ENCODE measurements at places on chromosomes 1 and 21. TPM values are rescaled to one million over a fixed set of nuclear protein-coding genes. Genes with fewer than 3 reads are reported as not detected.

Gene ARHGAP29
- 14.1 TPM for total RNA-seq

Gene SPATA17
- total RNA-seq = 0.12 TPM

Gene CELA3A
- not detected for total RNA-seq

Gene MTR
- total RNA-seq = 34.4 TPM

Gene IL20
- not detected for total RNA-seq

Gene FCRLA
- 0.43 TPM for total RNA-seq

DNA sequence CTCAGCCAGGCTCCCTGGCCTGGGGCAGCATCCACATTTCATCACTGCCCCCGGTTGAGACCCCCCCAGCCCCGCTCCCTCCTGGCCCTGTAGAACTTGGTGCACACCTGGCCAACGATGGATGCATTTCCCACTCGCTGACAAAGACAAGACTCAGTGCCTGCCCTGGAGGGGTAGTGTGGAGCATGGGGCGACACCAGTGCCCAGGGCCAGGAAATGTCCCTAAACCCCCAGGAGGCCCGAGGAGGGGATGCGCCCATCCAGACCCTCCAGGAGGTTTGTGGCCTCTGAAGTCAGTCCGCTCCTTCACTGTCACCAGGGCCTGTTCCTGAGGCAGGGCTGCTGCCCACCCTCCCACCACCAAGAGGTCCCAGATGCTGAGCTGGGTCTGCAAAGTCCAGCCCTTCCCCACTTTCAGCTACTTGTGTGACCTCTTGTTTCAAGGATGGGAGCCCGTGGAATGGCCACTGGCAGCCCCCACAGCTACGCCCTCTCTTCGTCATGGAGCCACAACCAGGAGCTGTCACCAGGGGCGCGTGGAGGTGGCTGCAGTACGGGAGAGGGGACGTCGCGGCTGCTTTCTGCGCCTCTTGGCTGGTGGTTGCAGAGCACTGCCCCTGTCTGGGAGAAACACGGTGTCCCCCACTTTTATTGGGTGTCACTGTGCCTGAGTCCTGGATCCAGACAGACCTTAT is 35.7 kb downstream of the AJAP1 start:
- DNase-seq = no peak

DNA sequence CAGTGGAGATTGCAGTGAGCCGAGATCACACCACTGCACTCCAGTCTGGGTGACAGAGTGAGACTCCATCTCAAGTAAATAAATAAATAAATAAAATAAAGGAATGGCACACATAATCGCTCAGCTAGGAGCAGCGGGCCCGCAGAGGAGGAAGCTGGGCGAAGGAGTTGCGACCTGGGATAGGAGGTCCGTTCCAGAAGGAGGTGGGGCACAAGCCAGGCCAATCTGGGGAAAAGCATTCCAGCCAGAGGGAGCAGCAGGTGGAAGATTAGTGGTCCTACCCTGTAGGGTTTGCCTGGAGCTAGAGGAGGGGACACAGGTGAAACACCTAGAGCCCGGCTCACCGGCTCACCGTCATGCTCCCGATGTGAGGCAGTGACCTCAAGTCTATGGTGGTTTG is 40.3 kb upstream of the CASZ1 start:
- DNase-seq = no peak

GRCh38 chr1:88021529-88021928 is 662.5 kb upstream of the PKN2 start:
- no peak for DNase-seq

GRCh38 chr1:29749024-29749945 is 513.0 kb downstream of the PTPRU start:
- DNase-seq = no peak

DNA sequence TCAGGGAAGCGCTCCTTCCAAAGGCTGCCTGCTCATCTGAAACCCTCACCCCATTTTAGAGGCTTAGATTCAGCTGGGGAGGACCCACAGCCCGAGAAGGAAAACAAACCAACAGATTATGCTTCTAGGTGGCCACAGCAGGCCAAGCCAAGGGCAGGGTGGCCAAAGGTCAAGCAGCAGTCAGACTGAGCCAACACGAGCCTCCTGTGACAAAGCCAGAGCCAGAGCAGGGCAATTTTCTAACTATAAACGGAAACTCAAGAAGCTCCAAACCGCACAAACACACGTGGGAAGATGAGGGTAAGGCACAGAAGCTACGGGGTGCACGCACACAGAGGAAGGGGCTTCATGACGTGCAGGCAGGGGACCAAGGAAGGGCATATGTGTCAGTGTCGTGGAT is 64.1 kb downstream of the PLEKHA6 start:
- no peak for DNase-seq

DNA sequence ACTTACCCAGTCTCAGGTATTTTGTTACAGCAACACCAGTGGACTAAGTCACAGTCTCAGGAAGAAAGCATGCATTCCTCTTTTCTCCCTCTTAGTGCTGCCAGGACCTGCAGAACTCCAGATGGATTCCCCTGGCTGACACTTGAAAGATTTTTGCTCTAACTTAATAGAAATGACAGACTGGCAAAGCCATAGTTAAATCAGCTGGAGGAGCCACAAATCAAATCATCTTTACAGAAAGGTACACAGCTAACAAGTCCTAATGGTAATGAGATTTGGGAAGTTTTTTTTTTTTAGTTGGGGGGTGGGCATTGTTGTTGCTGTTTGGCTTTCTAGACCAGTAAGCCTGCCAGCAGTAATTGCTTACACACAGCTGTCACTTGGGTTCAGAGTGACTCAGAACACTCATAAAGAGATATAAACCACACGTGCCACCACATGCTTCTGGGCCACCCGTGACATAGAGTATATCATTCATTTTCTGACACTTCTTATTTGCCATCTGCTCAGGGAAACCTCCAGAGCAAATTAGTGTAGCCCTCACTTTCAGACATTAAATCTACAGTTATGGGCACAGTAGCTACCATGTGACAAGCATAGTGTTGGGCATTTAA is 72.4 kb downstream of the FH start:
- peak; percentile 77 for DNase-seq

GRCh38 chr21:37658817-37659458 is 257.3 kb downstream of the KCNJ6 start:
- peak; percentile 86 for DNase-seq

GRCh38 chr1:195241066-195241465 is 1367.2 kb downstream of the KCNT2 start:
- no peak for DNase-seq

DNA sequence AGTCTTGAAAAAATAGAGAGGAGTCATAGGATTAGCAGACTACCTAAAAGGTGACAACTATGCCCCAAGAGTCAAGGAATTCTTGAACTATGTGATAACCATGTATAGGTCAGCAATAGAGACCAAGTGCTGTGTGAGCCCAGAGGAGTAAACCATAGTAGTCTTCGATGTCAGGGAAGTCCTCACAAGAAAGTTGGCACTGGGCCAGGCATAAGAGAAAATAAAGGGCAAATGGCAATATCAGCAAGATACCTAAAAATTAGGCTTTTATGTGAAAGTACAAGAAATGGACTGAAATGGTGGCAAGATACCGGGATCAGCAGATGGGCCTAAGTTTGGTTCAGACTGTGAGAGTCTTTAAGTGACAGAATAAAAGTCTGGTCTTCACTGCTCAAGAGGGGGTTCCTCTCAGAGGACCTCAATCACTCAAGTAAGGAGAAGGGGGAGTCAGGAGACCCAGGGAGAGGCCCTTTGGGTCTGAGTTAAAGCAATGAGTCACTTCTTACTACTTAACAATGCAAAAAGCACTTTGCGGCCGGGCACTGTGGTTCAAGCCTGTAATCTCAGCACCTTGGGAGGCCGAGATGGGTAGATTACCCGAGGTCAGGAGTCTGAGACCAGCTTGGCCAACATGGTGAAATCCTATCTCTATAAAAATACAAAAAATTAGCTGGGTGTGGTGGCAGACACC is 95.0 kb downstream of the TEX35 start:
- no peak for DNase-seq

DNA sequence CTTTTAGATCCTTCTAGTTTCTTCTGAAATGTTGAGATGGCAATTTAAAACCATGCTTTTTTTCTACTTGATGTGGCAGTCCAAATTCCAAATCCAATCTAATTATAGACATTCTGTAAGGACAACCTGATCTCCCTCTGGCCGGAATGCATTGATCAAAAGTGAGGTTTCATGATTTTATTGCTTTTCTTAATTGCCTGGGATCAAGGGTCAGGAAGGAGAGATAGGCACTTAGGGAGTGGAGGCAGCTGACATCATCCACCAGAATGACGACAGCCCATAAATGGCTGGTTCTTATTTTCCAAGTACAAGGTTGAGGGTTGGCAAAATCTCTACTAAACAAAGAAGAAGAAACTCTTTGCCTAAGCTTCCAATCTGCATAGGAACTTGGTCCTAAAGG is 46.4 kb upstream of the SCCPDH start:
- no peak for DNase-seq

- peak; percentile 52 for DNase-seq
Observed at GRCh38 chr1:183569141-183569540, 21.1 kb downstream of the NCF2 start.

DNA sequence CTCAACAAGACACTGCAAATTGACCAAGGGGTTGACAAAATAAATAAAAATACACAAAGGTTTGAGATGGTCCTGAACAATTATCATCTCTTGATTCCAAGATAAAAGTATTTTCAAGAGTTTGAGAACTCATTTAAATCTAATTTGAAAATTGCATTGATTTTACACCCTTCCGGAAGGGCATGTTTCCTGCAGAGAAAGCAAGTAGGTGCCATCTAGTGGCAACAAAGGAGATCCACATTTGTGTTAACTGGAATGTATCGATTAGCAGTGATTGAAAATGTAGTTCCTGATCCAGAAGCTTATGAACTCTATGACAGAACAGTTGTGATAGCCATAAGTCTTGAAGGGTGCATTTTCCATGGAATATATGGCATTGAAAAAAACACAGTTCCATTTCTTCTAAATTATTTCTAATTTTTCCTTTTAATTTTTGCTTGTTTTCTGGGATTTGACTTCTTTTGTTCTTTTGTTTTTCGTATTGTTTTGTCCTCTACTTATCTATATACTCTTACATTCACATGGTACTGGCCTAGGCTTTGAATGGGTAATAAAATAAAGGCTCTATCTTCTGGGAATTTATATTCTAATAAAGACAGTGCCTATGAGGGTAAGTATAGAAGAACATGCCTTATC is 143.7 kb downstream of the DNM3 start:
- peak; percentile 34 for DNase-seq

DNA sequence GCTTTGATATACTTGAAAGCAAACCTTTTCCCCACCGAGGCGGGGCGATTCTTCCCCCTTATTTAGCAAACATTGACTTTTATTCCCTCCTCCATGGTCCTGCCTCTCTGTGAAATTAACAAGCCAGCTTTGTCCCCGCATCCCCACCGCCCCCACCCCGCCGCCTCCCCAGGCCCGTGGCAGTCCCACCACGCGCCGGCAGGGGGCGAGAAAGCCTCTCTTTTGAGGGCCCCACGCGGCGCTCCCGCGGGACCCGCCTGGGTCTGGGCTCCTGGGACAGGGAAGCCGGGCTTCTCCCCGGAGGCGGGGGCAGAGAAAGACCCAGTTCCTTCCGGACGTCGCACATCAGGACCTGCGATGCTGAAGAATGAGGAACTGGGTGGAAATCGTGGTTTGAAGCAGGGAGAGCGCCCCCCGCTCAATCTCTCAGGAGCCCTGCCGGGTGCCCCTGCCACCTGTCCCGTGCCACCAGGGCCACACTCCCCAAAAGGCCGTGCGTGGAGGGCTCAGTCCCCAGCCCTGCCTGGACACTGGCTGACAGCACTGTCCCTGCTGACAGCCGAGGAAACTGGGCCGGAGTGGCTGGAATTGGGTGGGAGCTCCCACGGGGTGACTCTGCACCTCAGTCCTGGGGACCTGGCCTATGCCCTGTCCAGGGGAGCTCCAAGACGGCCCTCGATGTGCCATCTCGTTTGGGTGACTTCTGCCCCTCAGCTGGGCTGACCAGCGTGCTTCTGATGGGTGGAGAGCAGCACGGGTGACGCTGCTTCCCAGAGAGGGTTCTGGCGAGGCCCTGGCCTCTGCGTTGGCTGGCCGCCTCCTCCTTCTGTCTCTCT is 8.6 kb upstream of the ACTRT2 start:
- no peak for DNase-seq

- no peak for DNase-seq
Observed at GRCh38 chr1:68464891-68465290, 15.1 kb upstream of the RPE65 start.

- peak; percentile 8 for DNase-seq
Observed at GRCh38 chr1:110337704-110338308, 1.4 kb upstream of the RBM15 start.

- no peak for DNase-seq
Observed at GRCh38 chr1:52306227-52307006, 59.6 kb downstream of the CC2D1B start.

DNA sequence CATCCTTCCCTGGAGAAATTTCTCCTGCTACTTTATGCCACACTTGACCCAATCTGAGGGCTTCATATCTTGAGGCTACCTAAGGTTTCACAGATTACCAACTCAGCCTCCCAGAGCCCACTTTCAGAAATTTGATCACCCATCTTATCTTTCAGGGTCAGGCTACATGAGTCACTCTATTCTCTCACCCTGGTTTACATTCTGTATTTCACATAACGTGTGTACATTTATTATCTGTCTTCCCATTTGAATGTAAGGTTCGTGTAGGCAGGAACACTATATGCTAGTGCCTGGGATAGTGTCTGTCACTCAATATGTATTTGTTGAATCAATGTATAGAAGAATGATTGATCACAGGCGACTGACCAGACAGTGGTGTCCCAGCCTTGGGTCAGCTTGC is 124.8 kb downstream of the UBE2U start:
- no peak for DNase-seq

DNA sequence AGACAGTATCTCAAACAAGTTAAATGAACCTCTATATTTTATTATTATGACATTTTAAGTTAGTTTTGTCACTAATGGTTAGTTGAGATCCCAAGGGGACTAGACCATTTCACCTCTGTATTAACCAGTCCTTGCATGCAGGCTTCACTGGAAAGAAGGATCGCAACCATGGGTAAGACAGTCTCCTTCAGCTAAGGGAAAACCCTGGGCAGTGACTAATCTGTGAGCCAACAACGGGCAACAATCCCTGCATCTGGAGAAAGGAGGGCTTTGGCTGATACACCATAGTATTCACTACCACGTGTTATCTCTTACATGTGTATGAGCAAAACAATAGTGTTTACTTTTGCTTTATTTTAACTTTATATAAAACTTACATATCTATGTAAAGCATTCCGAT is 708.8 kb upstream of the CHRM3 start:
- DNase-seq = peak; percentile 63

DNA sequence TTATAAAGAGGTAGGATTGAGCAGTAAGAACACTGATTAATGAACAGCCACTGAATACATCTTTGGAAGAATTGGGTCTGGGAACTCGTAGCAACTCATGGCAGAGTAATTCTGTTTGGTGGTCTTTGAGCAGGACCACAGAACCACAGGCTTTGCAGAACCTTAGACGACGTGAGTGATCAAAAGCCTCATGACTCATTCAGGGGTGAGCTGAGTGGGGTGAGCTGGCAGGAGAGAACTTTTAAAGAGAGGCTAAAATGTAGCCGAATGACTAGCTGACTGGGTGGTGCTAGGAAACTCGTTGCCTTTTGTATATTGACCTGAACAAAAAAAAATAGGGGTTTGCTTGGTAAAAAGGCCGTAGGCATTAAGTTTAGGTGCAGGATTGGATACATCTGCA is 313.8 kb downstream of the TGFB2 start:
- peak; percentile 94 for DNase-seq

GRCh38 chr1:19439464-19440171 is 45.7 kb downstream of the CAPZB start:
- no peak for DNase-seq

Data from A172 (cell line).